ENCODE measurements at places on chromosomes 2 and 18.

DNA sequence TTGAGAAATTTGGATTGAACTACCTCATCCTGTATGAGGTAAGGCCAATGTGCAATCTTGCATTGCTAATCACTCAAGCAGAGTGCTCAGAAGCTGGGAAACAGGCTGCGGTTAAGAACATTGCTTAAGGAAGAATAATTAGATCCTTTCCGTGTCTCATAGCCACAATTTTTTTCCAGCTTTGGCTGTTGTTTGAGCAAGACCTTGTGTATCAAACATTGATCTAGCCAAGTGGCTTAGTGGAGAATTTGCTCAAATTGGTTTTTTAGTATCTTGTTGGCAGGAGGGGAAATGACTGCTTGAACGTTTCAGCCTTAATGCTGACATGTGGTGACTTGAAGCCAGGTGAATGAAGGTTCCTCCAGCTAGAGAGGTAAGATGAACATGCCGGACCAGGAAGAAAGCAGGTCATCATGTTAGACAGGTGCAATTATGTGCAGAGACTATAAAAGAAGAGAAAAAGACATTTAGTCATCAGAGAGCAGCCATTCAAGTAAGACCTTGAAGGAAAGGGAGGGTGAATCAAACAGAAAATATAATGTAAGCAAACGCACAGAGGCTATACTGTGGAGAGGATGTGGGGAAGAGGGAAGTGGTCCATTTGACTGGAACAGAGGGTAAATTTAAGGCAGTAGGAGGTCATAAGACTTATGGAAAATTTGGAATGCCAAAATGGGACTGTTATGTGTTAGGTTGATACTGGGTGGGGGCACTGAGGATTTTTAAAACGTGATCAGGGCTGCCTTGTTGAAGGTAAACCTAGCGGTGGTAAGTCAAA, 98.9 kb upstream of the CYP1B1 start:
- peak; percentile 89 for DNase-seq

DNA sequence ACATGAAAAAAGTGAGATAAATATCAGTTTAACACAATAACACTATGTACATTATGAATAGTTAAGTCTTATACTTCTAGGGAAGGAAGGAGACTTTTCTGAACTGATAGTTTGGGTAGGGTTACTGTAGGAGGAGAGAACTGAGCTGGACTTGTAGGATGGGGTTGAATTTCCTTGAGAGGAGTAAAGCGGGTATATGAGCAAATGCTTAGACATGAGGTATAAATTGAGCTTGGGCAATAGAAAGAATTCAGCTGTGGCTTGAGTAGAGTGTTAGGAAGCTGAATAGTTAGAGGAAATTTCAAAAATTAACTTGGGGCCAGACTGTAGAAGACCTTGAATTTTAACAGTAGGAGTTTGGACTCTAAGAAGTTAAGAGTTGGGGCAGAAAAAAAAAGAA, 45.1 kb downstream of the LCLAT1 start:
- DNase-seq: no peak

GRCh38 chr2:20334605-20335203, 15.9 kb downstream of the PUM2 start:
- no peak for DNase-seq

DNA sequence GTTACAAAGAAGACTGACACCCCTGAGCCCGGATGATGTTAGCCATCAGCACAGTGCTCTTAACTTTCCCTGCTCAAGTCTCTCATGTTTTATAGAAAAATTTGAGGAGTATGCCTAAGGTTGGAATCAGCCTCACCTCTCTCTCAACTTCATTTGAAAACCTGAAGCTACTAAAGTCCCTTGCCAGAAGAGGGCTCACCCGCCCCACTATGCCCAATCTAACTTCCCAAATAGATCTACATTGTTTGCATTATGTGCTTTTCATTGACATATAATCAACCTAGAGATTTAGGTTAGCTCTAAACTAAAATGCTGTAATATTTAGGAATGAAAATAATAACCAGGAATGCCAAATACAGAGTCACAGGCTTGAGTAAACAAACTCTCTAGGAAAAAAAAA, 305.4 kb downstream of the NCKAP5 start:
- no peak for DNase-seq

DNA sequence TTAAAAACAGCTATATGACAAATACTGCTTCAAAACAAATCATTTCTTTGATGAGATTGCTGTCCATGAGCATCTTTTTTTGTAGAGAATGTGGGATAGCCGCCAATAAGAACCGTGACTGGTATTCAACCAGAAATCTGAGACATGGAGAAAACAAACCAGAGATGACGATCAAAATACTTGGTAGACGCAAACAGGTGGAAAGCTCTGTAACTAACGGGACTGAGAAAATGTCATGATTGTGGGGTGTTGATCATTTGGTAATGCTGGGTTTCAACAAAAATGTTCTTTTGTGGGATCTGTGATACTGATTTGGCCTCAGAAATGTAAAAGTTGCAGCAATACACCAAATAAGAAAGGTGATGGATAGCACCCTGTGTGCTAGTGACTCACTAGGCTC, 364.8 kb downstream of the NYAP2 start:
- DNase-seq: no peak
